GM03348 (cell line): ENCODE measurements at places on chromosomes 4 and X.

DNA sequence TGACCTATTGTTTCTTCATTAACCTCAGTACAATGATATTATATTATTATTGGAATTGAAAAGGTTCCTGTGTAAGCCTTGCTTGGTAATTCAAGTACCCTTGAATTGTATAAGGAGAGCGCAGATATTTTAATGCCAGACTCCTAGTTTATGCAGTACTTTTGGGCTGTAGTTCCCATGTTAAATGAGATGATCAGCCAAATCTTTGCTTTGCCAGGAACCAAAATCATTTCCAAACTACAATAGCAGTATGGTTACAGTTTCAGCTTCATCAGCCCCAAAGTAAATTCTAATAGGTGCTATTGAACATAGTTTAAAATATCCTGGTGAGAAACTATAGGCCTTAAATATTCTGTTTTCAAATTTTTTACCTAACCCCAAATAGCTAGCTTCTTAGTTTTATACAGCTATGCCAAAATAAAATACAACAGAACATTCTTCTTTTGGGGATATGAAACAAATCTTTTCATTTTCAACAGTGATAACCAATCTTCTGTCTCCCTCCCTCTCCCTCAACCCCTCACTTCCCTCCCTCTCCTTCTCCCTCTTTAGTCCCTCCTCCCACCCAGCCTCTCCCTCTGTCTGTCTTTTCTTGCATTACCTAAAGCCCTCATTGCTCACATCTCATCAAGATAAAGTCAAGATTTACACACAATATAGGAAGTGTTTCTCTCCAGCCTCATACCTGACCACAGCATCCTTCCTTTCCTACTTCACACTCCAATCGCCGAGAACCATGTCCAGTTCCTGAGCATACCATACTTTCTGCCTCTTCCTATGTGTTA lies 190.1 kb downstream of the SHROOM3 start:
- DNase-seq = no peak

- no peak for DNase-seq
These were observed 435.6 kb upstream of the SMIM31 start for GRCh38 chr4:164318350-164318749.

GRCh38 chr4:22881411-22881810 lies 188.7 kb downstream of the GBA3 start:
- DNase-seq = no peak

DNA sequence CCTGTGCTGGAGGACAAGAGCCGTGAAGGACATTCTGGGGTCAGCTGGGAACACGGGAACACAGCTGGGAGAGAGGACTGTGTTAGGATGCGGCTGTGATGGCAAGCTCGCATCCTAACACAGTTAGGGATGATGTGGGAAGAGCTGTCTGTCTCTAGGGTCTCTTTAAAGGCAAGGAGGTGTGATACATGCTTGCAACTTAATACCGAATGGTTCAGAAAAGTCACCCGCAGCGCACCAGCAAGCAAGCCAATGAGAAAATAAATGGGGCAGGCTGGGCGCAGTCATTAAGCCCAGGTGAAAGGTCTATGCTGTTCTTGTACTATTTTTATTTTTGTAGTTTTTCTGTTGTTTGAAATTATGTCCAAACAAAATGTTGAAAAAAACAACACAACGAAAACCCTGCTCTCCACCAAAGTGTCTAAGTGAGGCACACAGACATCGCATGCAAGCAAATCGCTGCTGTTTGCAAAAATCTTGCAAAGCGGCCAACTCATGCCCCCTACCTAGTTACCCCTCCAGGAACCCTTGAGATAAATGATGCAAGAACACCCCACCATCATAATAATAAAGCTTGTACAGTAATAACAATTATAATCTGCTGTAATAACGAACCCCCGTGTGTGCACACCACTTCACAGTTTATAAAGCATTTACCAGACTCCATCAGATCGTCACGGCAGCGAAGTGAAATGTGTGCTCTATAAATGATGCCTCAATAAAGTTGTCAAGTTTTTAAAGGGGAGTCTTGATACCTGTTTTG lies 17.9 kb upstream of the ADRA2C start:
- DNase-seq = no peak

DNA sequence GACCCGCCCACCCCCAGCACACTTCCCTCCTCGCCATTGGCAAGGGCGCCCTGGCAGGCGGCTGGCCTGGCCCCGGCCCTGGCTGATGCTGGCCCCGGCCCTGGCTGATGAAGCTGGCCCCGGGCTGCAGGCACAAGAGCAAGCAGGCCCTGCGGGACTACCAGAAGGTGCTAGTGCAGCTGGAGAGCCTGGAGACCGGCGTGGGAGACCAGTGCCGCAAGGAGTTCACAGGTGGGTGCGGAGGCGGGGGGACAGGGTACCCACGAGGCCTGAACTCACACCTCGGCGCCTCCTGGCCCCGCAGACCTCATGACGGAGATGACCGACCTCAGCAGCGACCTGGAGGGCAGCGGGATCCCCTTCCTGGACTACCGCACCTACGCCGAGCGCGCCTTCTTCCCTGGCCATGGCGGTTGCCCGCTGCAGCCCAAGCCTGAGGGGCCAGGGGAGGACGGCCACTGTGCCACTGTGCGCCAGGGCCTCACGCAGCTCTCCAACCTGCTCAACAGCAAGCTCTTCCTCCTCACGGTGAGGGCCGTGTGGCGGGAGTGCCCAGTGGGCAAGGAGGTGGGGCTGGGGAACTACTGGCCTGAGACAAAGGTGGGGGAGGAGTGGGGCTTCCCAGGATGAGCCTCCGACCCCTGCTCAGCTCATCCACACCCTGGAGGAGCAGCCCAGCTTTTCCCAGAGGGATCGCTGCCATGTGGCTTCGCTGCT lies 6.1 kb upstream of the SRPK3 start:
- DNase-seq = no peak

DNA sequence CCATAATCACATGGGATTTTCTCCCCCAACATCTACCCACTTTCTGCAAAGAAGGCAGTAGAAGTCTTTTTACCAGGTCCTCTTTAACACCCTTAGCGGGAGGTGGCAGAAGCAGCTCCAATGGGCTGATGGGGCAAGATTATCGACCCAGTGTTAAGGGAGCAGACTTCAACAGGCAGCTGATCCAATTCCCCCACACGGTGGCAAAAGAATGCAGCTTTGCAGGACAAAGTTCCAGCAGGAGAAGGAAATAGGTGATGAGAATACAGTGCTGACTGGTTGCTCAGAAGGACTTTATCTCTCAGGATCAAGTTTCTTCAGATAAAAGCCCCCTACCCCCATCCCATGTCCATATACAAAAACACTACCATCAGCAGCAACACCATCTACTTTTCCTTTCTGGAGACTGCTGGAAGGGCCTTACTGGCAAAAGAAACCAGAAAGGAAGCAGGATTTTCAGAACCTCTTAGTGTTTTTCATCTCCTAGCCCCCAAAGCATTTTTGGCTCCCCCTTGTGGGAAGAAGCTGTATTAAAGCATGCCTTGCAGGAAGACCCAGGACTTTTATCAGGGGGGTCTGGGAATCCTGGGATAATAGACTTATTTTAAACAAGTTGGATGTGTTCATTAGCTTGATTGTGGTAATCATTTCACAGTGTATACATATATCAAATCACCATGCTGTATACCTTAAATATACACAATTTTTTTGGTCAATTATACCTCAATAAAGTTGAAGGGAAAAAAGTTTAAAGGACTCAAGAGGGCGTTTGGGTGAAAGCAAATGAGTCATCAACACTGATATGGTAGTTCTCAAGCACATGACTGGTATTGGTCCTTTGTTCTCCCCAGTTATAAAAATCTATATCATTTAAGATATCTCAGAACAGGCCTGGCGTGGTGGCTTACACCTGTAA lies 146.4 kb downstream of the GPC3 start:
- DNase-seq = peak; percentile 39

GRCh38 chr4:145511913-145512522 lies 30.4 kb downstream of the SMAD1 start:
- no peak for DNase-seq

DNA sequence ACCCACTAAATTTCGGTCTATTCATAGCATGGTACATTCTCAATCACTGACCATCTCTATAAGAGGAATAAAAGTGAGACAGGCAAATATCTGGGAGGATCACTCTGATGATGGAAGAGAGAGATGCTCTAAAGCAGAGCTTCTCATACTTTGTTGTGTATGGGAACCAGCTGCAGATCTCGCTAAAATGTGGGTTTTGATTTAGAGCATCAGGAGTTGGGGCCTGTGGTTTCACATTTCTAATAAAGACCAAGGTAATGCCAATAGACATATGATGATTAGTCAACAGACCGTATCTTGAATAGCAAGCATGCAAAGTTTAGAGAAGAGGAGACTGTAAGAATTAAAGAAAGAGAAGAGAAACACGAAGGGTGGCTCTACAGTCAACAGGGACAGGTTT lies 107.4 kb upstream of the FTHL17 start:
- DNase-seq = no peak

GRCh38 chr4:183657564-183657963 lies 1.4 kb downstream of the RWDD4 start:
- peak; percentile 12 for DNase-seq

GRCh38 chr4:22524895-22525294 lies 9.0 kb upstream of the ADGRA3 start:
- no peak for DNase-seq

DNA sequence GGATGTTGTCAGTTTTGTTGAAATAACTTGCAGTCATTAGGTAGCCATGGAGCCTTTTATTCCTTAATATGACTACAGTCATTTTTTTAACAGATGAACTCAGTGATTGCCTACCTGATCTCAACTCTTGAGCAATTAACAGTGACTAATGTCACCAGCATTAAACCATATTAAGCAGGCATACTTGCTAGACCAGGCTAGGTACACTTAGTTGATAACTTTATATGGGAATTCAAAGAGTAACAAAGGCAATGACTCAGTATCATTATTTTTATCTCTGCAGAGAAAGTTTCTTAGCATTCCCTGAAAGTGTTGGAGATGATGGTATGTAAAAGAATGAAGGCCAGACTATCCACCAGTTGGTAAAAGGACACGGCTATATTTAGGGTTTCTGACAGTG lies at the start of gene C4orf54:
Gene C4orf54 (minus strand): TSS at position 31 of the 400 bp plus-strand sequence. CDS start 3,180 bp downstream, outside the sequence.
- DNase-seq = no peak

DNA sequence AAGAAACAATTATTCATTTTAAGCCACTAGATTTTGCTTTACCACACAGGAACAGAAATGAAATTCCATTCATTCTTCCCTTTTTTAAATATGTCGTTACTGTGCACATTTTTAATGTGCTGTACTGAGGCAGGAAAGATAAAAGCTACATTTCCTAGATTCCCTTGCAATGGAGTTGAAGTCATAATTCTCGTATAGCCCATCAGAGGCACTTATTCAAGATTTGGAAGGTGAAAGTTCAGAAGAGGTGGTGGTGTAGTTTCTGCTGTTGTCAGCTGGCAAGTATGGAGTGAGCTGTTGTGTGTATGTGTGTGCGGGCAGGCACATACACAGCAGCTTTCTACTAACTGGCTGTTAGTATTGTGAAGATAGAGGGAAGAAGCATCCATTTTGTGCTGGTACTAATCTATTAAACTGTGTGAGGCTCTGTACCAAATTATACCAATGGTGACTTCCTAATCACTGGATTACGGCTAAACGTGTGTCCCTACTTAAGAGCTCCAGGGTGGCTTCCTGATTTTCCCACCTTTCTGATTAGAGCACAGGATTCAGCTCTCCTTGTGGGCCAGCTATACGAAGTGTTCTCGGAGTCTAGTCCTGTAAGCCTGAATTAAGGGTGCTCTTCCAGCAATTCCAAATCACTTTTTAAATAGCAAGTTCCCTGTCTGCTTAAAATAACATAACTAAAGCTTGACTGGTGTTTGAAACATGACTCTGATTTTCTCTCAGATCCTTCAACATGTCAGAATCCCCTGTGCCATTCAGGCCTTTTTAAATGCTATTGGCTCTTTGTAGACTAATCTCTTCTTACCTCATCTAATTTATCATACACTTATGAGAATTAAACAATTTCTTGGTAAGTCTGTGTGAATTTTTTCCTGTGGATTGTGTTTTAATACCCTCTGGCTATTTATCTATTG lies 43.8 kb downstream of the PDS5A start:
- DNase-seq = peak; percentile 40

GRCh38 chr4:143374771-143375170 lies 38.1 kb downstream of the GAB1 start:
- DNase-seq = no peak

DNA sequence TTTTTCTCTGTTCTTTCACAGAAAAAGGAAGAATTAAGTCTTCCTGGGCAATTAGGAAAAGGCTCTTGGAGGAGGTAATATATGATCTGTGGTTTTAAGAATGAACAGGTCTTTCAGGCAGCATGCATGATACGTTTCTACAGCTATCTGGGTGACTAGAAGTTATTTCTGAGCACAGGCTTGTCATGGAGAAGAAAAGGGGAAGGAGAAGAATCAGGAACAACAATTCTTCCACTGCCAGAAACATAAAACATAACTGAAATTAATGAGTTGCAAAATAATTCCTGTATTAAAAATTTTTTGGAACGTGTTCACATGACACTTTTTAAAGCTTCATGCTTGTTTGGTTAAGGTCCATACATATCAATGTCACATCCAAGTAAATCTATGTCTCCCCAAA lies 17.7 kb upstream of the STIM2 start:
- no peak for DNase-seq

- DNase-seq = no peak
These were observed 41.4 kb downstream of the SOD3 start for GRCh38 chr4:24836661-24837242.

GRCh38 chrX:110409925-110410324 lies 51.3 kb downstream of the RTL9 start:
- no peak for DNase-seq

DNA sequence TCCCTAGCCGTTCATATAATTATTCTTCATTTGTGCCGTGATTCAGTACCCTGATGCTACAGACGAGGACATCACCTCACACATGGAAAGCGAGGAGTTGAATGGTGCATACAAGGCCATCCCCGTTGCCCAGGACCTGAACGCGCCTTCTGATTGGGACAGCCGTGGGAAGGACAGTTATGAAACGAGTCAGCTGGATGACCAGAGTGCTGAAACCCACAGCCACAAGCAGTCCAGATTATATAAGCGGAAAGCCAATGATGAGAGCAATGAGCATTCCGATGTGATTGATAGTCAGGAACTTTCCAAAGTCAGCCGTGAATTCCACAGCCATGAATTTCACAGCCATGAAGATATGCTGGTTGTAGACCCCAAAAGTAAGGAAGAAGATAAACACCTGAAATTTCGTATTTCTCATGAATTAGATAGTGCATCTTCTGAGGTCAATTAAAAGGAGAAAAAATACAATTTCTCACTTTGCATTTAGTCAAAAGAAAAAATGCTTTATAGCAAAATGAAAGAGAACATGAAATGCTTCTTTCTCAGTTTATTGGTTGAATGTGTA lies 7.0 kb downstream of the SPP1 start:
- no peak for DNase-seq
